Neural progenitor cell (in vitro differentiated cells): ENCODE measurements at places on chromosomes 6 and 20.
A peak's percentile ranks its signal among the peaks of the same experiment; 100 is the strongest.

DNA sequence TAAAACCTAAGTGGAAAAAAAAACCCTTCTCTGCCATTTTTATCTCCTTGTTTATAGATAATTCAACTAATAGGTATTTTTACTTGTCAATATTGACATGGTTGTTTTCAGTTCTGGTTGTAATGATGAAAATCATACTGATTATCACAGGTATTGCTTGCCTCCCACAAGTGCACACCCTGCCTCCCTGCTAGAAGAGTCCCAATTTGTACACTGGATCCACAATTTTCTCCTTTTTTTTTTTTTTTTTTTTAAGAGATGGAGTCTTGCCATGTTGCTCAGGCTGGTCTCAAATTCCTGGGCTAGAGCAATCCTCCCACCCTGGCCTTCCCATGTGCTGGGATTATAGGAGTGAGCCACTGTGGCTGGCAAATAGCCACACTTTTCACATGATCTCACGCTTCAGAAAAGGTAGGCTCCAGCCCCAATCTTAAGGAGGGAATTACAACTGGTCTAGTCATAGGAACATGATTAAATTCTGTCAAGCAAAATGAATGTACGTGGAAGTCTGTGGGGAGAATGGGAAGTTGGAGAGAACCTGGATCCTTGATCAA, 12.3 kb downstream of the DYNLT2 start:
- DNase-seq: no peak

DNA sequence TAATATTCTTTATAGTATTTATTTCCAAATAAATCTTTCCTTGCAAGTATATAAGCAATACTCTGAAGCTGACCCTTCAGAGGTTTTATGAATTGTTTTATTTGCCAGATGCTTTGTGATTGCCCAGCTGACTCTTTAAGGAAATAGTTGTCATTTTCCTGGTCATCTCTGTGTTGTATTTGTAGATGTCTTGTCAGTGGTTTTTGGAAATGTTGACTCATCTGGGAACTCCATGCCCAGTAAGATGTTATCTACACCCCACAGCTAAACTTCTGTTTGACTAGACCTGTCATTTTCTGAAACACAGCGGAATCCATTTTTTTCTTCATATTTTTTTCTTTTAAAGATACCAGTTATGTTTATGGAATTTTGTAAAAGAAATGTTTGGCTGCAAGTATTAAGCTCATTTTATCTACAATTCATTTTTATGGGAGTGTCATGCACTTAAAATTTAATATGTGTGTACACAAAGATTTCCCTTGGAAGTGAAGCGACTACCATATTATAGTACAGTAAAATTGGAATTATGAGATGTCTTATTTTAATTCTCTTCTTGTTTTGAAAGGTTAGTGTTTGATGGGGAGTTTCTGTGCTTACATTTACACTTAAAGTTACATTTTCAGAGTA, 491.0 kb downstream of the NKAIN2 start:
- no peak for DNase-seq

GRCh38 chr6:39233333-39233732, 4.1 kb upstream of the KCNK5 start:
- no peak for DNase-seq

GRCh38 chr6:89386917-89387491, 25.1 kb downstream of the RRAGD start:
- no peak for DNase-seq

DNA sequence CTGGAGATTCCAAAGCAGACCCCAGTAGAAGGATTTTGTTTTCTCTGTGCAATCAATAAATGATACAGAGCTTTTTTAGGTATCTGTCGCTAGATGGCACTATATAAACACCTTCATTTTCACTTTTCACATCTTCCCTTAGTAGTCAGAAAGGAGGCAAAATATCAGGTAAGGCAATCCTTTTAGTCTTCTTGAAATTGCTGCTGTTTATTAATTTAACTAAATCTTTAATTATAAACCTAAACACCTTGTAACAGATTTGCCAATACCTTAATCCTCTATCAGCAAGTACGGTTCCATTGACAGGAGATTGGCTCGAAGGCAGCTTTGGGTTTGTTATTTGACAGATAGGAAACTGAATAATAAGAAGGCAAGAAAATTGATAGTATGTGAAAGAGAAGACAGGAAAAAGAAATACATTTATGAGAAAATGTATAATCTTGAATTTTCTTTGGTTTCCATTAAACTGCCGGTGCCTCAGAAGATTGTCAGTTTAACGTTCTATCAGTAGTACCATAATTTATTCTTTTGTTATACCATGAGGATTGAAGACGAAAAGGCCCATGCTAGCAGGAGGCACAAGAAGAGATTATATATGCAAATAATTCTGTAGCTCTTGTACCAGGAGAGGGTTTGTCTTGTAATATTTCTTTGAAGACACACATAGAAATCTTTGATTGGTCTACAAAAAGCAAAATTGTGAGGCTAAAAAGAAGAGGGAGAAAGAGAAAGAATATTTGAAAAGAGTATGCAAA, 23.5 kb upstream of the IBTK start:
- peak; percentile 52 for DNase-seq

DNA sequence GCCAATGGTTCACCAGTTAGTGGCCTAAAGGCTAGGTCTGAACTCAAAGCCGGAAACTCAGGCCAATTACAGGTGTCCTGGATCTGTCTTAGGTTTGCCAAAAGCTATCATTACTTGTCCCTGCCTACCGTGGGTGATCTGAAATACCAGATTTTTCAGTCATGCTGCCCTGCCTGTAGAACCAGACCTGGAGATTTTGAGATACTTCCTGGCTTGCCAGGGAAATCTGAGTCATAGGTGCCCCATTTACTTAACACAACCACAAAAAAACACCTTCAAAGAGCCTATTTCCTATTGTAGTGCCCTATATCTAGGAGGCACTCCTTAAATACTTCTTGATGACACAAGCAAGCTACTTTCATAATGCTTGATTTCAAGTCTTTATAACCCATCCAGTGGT, 13.9 kb upstream of the RANBP9 start:
- no peak for DNase-seq

GRCh38 chr6:161135695-161136591, 137.9 kb downstream of the AGPAT4 start:
- no peak for DNase-seq

DNA sequence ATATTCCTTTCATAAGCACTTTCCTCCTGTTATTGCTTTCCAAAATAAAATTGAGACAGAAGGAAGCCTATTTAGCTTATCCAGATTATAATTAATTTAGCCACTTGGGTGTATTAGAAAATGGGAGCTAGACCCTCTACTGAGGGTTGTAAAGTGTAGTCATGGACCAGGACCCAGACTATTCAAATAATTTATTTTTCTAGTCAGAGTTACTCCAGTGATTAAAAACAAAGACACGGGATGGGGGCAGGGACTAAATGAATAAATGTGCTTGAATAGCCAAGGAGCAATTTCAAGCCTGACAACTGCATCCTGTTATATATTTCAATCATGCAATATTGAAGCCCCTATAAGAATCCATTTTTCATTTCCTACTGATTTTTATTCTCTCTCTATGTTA, 41.6 kb downstream of the KLHL32 start:
- no peak for DNase-seq

- no peak for DNase-seq
Measured at GRCh38 chr6:17102258-17102870, 514 bp downstream of the STMND1 start.

DNA sequence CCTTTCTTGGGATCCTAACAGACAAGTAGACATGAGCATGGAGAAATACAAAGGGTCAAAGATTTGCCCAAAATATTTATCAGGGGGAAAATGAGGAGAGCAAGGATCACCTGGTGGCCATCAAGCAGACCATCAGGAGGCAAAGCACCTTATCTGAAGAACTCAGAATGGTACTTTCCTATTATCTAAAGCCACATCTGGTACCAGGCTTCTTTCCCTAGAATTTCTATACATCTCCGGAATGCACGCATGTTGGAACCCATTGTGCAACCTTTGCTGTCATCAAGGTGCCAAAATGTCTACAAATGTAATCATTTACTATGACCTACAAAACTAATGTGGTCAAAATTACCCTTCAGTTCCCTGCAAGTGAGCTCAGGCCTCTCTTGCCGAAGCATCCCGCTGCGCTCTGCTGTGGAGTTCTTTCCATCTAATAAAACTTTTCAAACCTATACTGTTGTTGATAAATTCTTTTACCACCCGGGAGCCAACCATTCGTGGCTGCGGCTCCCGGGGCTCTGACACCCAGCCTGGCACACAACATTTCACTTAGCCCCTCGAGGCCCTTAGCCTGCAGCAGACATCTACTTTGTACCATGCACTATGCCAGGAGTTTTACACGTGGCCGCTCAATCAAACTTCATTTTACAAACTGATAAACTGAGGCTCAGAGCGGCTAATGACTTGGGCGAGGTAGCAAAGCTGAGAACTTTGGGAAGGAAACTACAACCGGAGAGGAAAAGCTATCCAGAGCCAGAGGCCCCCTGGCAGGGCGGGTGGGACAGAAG, 3.8 kb upstream of the CPXM1 start:
- DNase-seq: no peak

DNA sequence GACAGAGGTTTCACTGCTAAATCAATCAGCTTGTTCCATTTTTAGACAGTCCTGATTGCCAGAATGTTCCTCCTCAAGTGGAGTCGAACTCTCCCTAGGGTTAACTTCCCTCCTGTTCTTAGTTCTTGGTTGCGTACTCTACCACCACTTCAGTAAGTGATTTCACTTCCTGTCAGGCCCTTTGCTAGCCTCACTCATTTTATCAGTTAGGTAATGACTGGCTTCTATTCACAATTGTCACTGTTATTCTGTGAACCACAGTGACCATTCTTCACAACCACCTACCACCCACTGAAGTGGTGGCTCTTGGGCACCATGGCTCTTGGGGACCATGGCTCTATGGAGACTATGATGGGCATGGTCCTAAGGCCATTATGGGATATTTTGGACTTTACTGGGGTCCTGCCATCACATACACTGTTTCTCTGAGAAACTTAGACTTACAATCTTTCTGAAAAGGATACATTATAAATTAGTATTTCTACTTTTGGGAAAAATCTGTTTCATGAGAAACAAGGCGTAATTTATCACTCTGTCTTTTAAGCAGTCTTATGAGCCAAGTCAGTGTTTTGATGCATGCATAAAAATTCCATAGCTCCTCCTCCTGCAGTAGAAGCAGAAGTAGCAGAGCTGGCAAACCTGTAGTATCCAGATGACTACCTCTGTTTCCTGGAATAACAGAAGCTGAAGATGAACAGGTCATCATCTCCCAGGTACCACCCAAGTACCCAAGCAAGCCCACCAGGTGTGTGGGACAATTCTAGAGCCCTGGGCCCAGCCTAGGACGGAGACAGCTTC, 66.3 kb downstream of the ATXN1 start:
- DNase-seq: no peak

- DNase-seq: no peak
Measured at GRCh38 chr20:13424174-13424833, 203.2 kb downstream of the ISM1 start.

DNA sequence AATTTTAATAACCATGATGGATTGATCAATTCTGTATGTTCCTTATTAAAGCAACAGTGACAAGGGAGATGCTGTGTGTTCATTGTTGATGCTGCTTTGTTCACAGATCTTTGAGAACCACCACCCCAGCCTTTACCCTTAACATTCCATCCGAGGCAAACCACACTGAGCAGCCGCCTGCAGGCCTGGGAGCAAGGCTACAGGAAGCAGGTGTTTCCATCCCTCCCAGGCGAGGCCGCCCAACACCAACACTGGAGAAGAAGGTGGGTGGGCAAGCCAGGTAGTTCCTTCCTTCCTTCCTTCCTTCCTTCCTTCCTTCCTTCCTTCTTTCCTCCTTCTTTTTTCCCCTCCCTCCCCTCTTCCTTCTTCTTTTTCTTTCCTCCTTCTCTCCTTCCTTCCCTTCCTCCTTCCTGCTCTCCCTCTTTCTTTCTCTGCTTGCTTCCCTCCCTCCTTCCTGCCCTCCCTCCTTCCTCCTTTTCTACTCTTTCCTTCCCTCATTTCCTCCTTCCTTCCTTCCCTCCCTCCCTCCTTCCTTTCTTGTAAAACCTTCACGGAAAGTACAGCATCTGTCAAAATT, 13.7 kb downstream of the TTLL2 start:
- DNase-seq: no peak

DNA sequence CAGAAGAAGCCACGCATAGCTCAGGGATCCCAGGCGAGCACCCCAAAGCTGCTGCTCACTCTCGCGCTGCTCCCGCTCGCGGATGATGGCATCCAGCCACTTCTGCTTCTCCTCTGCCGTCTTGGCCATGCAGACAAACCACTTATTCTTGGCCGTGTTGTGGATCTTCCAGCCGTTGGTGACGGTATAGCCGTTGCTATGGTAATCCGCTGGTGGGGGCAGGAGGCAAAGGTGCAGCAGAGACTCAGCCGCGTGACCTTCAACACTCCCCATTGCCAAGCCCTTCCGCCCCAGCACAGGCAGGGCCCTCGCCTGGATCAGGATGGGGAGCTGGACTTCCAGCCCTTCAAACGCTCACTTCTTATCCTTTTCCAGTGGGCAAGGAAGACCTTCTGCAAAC, 136.9 kb downstream of the PREX1 start:
- DNase-seq: no peak

GRCh38 chr6:5044866-5045265, 40.3 kb upstream of the PPP1R3G start:
- DNase-seq: no peak
